ENCODE measurements at places on chromosomes 7 and 10.
A peak's percentile ranks its signal among the peaks of the same experiment; 100 is the strongest.

DNA sequence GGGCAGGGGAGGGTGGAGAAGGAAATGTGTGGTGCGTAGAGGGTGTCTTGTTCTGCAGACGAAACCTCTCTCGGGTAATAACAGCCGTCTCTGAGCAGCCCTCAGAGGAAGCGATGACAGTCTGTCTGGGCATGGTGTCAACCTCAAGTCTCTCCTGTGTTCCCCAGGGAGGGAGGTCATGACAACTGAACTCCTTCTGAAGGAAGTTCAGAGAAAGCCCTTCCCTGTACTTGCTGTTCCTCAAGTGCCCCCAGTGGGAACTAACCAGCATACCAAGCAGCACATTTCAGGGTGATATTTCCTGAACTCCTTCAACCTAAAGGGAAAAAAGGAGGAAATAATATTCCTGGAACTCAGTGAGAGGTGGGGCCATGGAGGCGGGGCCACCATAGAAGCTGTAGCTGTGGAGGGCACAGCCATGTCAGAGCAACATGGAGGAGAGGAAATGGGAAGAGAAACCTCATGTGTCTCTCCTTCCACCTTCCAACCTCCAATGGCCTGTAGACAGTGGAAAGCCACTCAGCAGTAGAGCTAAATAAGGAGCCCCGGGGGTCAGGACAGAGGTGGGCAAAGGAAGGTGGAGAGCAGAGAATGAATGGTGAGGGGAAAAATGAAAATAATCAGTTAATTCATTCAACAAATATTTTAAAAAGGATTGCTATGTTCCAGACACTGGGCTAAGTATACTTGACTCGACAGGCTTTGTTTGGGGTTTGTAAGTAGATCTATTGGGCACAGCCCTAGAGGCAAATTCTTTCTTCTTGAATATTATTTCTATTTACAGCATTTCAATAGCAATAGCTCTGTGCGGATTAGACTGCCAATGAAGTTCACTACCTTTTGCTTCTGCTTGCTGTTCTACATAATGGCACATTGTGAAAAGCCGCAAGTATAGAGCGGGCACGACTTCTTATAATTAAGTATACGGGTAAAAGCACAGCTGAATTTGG lies 61.0 kb upstream of the AOAH start:
- DNase-seq, result no peak

GRCh38 chr10:49751216-49751615 lies 10.9 kb downstream of the OGDHL start:
- no peak for DNase-seq

DNA sequence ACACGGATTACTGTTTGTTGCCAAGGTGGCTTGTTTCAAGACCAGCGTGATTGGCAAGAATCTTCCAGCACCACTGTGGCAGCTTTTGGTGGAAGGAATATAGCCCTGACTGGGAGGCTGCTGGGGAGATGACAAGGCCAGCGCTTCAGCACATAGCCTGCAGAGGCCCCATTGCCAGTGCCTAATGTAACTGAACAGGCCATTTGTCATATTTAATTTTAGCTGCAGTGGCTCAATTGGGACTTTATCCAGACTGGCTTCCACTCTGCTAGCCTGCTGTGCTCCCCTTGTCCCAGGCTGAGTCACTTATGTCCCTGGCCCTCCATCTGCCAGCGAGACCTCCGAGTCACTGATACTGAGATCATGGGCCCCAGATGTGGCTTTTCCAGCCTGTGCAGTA lies 483.1 kb downstream of the GALNT17 start:
- DNase-seq, result no peak

DNA sequence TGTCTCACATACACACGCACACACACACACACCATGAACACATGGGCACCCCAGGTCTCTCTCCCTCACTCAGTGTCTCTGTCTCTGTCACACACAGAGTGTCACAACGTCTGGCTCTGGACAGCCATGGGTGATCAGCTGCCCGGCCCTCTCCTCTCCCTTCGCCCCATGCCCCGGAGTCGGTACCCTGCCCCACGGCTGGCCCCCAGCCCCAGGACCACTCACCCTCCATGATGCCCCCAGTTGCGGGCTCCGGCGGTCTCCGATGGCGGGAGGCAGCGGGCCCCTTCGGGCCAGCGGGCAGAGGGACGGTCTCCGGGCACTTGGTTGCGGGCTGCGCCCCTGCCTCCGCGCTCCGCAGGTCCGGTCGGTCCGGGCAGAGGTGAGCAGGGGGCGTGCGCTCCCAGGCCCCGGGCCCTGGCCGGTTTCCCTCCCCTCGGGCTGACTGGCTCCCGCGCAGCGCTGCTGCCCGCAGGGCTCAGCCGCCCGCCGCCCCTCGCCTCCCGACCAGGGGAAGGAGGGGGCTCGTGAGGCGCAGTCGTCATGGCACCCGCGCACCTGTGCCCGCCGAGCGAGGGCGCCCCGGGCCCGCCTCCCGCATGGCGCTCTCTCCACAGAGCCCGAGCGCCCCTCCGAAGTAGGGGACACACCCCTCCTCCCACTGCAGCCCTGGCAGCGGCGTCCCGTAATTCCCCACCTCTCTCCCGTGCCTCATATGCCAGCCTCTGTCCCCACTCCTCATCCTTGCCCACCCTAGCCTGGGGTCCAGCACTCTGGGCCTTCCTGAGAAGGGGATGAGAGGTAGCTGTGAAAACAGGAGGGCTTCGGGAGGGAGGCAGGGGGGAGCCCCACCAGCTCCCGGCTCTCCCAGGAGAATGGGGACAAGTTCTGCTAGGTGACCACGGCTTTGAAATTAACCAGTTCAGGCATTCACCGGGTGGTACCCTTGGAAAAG lies at the start of gene NPFFR1:
TSS of gene NPFFR1 (minus strand) at position 560 of the 955 bp plus-strand sequence. CDS start at position 232, 328 bp downstream.
- DNase-seq, result no peak

- peak; percentile 26 for DNase-seq
Observed at GRCh38 chr10:54559498-54559897, 241.5 kb downstream of the PCDH15 start.

DNA sequence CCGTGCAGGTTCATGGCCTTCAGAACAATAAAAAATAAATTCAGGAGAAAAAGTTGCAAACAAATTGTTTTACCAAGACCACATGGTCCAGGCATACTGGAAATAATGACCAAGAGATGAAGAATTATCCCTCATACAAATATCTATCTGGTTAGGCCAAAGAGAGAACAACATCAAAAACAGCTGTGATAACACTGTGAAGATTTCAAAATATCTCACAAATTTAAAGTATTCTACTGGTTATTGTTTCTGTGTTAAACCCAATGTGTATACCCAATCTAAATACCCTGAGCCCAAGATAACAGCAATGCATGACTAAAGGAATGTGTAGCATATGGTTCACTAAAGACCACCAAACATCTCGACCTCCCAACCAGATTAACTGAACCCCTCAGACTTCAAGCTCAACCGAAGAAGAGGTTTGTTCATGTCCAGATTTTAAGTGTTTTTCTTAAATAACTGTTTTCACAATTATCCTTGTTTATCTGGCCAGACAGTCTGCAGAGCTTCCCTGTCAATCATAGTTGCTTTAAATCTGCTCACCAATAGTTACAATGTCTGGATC lies 10.9 kb downstream of the OR9A2 start:
- DNase-seq, result peak; percentile 82

DNA sequence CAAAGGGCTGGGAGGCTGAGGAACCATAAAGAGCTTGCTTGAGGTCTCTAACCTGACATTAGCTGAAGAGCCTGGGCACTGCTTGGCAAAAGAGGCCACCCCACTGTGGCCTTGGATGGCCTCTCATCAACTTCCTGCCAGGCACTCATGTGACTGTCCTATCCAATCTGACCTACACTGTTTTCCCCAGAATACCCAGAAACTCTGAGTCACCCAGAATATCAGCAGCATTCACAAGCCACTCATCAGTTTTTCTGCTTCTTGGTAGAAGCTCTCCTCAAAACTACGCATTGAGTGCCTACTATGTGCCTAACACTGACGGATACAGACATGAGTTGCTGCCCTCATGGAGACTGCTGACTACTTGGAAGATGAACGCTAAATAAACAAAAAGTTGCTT lies 4.1 kb upstream of the NT5C2 start:
- peak; percentile 86 for DNase-seq

DNA sequence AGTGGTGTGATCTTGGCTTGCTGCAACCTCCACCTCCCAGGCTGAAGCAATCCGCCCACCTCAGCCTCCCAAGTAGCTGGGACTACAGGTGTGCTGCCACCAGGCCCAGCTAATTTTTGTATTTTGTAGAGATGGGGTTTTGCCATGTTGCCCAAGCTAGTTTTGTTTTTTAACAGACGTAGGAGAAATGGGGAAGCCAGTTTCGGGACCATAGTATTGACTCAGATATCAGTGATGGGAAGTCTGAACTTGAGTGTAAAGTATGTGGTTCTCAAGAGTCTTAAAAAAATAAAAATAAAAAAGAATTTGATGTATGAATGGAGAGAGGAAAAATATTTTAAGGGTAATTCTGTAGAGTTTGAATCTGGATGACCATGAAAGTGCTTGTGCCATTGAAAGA lies 34.2 kb downstream of the SP4 start:
- no peak for DNase-seq

GRCh38 chr7:116583653-116584052 lies 58.8 kb downstream of the CAV1 start:
- no peak for DNase-seq

GRCh38 chr7:135527025-135527424 lies 17.1 kb upstream of the CNOT4 start:
- no peak for DNase-seq

DNA sequence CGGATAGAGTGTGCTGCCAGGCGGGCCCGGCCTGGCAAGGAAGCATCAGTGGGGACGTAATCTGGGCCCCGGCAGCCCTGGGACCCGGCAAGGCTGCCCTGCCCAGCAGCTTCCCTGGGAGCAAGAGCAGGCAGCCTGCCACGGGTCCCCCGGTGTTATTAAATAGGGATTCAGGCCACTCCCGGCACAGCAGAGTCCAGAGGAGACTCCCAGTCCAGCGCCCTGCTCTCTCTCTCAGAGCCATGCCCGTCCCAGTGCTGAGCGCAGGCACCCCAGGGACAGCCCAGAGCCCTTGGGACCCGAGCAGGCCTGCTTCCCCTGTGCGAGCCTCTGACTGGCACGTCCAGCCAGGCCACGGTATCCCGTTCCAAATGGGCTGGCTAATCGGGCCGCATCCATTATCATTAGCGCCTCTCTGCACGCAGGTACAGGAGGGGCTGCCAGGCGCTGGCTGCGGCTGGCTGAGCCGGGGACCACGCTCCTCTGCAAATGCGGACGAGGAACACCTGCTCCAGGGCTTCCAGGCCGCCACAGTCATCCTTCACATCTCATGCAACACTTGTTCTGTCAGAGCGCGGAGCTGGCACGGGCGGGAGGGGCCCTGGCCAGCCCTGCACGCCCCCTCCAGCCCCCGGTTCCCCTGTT lies 344.2 kb upstream of the MKI67 start:
- no peak for DNase-seq

GRCh38 chr10:85447690-85448089 lies 918.9 kb downstream of the GRID1 start:
- no peak for DNase-seq

DNA sequence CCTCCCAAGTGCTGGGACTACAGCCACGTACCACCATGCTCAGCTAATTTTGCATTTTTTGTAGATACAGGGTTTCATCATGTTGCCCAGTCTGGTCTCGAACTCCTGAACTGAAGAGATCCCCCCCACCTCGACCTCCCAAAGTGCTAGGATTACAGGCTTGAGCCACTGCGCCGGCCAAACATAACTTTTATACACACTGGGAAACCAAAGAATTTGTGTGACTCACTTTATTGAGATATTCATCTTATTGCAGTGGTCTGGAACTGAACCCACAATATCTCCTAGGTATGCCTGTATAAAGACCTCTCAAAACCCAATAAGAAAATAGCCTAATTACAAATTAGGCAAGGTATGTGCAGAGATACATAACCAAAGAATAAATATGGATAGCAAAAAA lies 182.6 kb upstream of the FEZF1 start:
- peak; percentile 75 for DNase-seq

DNA sequence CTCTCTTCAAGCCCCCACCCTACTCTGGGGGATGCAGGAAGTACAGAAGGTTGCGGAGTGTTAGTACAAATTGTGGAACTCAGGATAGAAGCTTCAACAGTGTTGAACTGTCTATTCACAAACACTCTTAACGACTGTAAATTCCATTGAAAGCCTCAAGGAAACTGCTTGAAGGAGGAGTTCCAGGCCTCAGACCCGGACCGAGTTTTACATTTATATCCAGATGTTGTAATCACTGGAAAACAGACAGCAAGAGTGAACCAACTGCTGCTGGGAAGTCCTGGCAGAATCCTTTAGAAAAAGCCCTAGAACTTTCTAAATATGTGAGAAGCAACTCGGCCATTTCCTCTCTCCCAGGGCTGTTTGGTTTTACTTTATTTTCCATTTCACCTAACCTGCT lies 84.1 kb upstream of the LRRC18 start:
- no peak for DNase-seq

DNA sequence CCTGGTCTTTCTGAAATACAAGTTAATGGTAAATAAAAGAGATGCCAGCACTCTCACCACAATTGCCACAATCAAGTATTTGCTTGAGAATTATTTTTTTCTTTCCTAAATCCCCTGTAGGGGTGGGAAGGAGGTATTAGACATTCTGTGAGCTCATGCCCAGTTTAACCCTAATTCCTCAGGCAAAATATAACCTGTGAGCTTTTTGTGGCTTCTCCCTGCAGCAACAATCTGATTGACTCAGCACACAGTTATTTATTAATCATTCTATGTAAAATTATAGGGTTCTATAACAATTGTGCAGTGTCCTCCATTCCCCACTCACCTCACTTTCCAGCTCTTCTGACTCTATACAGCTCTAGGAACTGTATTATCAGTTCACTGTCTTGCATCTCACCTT lies 66.3 kb downstream of the GLI3 start:
- DNase-seq, result peak; percentile 53

GRCh38 chr7:30169579-30169978 lies 34.8 kb downstream of the MTURN start:
- no peak for DNase-seq

DNA sequence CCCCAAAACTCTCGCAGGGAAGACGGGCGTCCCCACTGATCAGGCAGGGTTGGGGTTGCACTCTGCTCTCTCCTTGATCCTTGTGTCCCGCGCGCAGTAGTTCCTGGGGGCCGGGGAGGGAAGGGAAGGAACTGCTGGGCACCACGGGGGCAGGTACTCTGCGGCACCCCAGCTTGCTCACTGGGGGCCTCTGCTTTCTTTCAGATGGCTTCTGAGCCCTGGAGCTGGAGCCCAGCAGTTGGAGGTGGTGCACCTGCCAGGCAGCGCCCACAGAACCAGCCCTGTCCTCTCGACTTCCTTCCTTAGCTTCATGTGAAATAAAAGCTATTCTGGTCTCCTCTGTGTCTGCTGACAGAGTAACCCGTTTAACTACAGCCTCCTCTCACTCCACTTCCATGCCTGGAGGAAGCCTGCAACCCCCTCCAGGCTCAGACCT lies 12.2 kb downstream of the PLAC9 start:
- DNase-seq, result no peak

DNA sequence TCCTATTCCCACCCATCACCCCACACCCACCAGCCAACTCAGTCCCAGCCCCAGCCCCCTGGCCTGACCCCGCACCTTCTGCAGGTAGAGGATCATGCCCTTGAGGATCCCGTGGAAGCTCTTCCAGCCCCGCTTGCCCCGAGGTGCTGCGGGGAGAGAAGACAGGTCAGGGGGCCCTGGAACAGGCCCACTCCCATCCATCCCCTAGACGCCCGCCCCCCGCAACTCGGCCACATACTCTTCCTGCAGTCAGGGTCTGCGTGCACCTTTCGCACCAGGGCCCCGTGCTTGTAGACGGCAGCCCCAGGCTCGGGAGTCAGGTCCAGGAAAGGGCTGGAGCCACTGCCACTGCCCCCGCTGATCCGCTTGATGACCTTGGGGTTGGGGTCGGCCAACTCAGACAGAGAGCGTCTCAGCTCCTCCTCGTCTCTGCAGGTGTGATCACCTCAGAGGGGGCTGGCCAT lies 9.6 kb downstream of the NFKB2 start:
- DNase-seq, result no peak
